ENCODE measurements at places on chromosomes 13 and 19.

DNA sequence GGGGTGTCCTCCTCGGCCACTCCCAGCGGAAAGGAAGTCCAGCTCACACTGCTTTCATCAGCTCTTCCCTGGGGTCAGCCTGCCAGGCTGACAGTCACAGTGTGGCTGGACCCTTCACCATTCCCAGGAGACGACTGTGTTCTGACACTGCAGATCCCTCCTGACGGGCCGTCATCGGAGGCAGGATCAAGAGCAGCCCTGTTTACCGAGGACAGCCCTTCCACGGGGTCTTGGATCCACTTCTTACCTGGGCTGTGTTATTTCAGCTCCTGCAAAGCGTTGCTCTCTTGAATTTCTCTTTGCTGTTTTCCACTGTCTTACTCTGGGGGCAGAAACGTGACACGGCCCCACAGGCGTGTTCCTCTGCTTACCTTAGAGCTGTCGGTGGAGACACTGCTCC, 149.9 kb upstream of the SOX1 start:
- DNase-seq = no peak

GRCh38 chr19:47023448-47023794, 3.8 kb downstream of the NPAS1 start:
- DNase-seq = no peak

GRCh38 chr13:86882835-86883234, 788.3 kb upstream of the SLITRK5 start:
- DNase-seq = no peak

DNA sequence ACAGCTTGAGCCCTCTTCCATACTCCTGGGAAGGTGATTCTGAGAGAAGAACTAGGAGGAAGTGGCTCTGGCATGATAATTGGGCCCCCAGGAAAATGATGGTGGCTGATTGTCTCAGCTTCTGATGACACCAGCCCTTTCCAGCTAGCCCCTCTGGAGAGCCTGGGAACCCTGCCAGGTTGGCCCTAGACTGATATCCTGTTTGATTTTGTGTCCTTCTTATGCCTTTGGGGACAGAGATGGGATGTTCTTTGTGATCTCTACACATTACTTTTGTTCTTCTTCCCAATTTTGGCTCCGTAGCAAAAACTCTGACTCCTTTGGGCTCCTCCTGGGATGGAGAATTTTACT, 39.7 kb downstream of the ERICH6B start:
- DNase-seq = no peak

All from GM12864 (cell line).